ENCODE measurements at places on chromosomes 12 and 14.

GRCh38 chr14:70177081-70177800, 11.5 kb downstream of the SLC8A3 start:
- no peak for DNase-seq

DNA sequence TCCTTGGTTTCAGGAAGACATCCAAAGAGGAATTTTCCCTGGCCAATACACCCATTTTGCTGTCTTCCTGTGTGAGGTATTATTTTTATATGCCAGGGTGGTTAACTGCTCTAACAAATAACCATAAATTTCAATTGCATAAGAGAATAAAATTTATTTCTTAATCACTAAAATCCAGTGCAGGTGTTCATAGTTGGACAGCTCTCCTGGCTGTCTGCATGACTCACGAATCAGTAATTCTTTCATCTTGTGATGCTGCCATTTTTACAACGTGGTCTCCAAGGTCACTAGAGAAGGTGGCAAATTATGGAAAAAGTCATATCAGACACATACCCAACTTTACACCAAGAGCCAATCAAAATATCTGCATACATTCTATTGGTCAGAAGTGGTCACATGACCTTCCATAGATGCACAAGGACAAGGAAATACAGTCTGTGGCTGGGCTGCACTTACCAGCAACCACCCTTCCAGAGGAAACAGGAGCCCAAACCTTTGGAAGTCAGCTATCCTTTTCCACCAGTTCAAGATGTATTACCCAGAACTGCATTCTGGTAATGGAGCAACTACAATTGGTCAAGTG, 193.5 kb upstream of the PLEKHG7 start:
- no peak for DNase-seq

- DNase-seq, result no peak
Measured at GRCh38 chr12:28068467-28068866, 95.9 kb upstream of the PTHLH start.

DNA sequence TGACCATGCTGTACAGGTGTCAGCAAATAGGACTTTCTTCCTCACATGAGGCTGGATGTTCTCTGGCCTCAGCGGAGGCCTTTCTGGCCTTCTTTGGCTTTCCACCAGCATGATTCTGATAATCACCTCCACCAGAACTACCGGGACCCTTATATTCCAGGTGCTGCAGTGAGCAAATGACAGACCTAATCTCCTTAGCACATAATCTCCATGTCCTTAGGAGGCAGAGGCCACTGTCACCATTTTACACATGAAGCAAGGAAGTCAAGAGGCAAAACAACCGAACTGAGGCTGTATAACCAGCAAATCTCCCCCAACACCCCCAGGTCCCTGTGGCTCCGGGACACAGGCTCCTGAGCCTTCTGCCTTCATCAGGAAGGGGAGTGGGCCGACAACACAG, 91.2 kb downstream of the ITPK1 start:
- no peak for DNase-seq

DNA sequence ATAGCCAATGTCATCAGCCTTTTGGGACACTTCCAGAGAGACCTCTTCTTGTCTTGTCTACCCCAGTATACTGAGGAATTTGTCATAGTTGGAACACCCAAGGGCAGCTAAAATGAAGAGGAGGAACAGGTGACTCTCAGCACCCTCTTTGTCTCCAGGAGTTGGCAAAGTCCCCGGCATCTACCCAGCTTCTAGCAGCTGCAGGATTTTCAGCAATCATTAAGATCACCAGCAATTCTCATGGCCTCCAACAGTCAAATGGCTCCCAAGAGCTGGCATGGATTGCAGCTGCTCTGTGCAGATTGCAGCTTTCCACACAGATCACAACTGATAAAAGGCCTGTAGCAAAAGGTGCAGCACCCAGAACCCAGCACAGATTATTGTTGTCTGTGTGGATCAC, 32.9 kb downstream of the RERGL start:
- no peak for DNase-seq

- DNase-seq, result peak; percentile 58
Measured at GRCh38 chr12:48105321-48105866, 485 bp downstream of the SENP1 start.

DNA sequence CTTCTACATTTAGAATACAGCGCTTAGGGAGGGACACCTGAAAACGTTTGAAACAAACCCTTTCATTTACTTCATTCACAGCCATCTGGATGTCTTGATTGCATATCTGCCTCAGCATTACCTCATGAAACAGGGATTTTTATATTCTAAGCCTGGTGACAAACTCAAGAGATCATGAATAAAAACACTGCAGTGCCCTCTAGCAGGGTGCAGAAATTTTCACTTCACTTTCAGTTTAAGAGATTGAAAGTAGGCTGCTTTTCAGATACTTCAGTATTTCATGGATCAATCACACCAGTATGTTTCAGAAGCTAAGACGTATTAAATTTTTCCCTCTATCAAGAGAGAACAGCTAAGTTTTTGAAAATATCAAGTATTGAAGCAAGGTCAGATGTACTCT, 467.8 kb downstream of the MDGA2 start:
- DNase-seq, result no peak

DNA sequence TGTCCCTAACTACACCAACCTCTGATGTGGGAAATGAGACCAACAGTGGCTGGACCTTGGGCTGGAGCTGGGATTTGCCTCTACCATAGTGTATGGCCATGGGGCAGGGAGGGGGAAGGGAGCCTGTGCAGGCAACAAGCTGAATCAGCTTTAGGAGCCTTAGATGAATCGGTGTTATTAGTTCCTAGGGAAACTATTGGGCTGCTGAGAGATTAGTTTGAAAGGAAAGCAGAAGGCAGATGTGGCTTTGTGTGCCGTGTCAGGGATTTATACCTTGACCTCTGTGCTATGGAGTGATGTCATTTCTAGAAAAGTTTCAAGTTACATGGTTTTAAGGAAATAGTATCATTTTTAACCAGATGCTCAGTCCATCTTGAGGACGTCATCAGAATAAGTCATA, 19.5 kb upstream of the GAS2L3 start:
- DNase-seq, result no peak

Measured in stimulated activated CD4-positive, alpha-beta T cell treated with anti-CD3 and anti-CD28 coated beads, Interleukin-15, amount 100 ng/mL, for 24 hours (primary cell).